Mesothelial cell of epicardium (in vitro differentiated cells): ENCODE measurements at places on chromosomes 4 and X. TPM values are rescaled to one million over a fixed set of nuclear protein-coding genes. Genes with fewer than 3 reads are reported as not detected.

DNA sequence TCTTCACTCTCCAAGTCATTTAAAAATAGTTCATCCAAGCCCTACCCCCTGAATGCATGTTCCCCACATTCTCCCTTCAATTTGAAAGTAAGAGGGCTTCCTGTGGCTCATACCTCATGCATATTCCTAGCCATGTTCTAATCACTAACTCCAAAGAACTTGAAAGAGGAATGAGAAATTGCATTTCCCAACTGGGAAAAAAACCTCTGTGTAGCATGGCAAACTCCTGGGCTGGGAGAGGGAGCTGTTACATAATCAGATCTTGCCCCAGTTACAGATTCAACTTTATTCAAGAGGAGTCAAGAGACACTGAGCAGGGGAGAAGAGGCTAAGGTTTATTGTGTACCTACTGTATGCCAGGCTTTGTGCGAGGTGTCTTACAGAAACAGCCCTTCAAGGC lies 90.2 kb downstream of the SLC2A9 start:
- no peak for DNase-seq

Gene GPR34
- total RNA-seq: not detected in 3 replicates

DNA sequence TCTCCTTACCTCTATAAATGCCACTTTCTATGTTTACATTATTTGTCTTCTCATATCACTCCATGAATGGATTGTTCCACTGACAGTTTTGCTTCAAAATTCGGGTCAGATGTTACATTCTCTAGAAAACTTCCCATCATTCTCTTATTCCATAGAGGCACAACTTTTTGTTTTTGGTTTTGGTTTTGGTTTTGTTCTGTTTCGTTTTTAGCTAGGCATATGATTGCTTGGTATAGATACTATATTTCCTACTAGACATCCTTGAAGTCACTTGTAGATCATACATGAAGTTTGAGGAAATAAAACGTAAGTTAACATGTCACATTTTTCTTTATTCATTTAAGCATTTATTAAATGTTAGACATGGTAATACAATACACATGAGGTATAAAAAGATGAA lies 961.0 kb downstream of the PCDH18 start:
- DNase-seq: no peak

DNA sequence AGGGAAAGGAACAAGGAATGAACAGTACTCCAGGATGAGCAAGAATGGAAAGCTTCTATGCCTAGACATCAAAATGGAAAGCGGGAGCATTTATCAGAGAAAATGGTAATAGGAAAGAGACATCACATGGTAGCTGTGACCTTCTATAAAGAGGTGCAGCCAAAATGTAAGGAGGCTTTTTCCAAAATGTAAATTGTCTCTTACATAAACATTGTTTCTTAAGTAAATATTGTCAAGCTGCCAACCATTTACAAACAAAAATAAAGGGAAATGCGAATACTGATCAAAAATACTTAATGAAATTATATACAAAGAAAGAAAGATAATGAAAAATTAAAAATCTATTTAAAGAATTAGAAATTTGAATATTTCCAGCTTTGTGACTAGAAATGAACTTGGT lies 55.0 kb upstream of the RASGEF1B start:
- no peak for DNase-seq

GRCh38 chr4:113548303-113548702 lies 213.2 kb downstream of the CAMK2D start:
- no peak for DNase-seq

- DNase-seq: no peak
Observed at GRCh38 chr4:104930298-104930697, 216.4 kb upstream of the TET2 start.

Gene APLN
- 0.29 to 0.54 TPM (median 0.33 TPM) in 3 replicates for total RNA-seq

- no peak for DNase-seq
Observed at GRCh38 chr4:122456231-122457116, at the start of gene IL2. IL2 (minus strand) TSS chr4:122456725; CDS start chr4:122456440, 285 bp downstream.

DNA sequence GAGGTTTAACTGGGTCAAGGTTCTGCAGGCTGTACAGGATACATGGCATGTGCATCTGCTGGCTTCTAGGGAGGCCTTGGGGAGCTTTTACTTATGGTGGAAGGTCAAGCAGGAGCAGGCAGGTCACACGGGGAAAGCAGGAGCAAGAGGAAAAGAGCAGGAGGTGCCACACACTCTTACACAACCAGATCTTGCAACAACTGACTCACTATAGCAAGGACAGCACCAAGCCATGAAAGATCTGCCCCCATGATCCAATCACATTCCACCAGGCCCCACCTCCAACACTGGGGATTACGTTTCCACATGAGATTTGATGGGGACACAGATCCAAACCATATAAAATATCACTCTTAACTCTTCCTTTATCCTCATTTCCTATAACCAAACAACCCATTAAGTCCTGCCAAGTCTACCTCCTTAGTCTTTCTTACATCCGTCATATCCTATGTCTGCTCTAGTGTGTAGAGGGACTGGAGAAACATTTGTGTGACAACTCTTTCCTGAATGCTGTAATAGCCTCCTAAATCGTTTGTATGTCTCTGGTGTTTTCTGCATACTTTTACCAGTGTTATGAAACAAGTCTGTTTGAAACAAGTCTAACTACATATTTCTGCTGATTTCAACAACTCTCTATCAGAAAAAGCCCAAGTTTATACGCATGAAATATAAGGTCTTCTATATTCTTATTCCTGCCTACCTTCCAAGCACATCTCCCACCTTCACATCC lies 8.3 kb upstream of the RAP2C start:
- DNase-seq: no peak

Gene KLB
- not detected in 3 replicates for total RNA-seq

Gene ODAPH
- total RNA-seq: 0.35 to 1.1 TPM (median 0.57 TPM) in 3 replicates

GRCh38 chr4:178470996-178471784 lies 1029.0 kb upstream of the AGA start:
- DNase-seq: no peak

- no peak for DNase-seq
Observed at GRCh38 chr4:70297576-70297975, 37.2 kb upstream of the CABS1 start.

- no peak for DNase-seq
Observed at GRCh38 chr4:36494747-36495146, 213.3 kb downstream of the DTHD1 start.

GRCh38 chr4:54924891-54925290 lies 200.5 kb downstream of the KDR start:
- DNase-seq: no peak

GRCh38 chrX:21944136-21944615 lies 3.7 kb downstream of the SMS start:
- DNase-seq: no peak

Gene SASH3
- not detected in 3 replicates for total RNA-seq

DNA sequence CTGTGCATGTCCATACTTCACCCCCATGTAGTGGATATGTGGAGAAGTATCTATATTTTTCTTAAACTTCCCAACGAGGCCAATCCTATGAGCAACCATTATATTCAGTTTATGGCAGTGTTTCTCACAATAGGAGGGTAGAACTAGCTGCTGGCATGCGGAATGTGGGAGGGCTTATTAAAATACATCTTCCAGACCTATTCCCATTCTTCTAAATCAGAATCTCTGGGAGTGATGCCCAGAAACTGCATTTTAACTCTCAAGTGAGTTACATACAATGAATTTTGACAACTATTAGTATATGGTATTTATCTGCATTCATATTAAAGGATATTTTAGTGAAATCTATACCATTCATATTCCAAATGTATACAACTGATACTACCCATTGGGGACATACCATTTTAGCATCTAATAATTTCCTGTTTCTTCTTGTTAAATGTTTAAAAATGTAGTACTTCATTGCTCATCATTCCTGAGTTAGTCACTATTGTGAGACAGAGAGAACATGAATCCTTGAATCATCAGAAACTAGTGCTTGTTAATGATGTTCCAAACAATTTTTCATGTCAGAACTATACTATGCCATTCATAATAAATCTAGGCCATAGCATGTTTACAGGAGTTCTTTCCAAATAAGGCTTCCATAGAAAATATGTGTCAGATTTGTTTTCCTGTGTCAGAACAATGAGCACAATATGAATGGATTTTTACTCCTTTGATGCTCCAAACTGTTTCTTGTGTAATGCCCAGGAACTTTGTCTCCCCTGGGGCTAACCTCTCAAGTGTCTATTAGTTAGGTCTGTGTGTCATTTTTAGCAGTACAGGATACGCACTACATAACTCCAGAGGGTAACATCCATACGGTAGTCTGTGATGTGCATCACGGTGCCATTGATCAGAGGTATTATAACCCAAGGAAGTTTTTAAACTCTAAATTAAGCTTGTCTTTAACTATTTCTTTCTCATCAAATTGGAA lies 198.8 kb upstream of the BMP3 start:
- DNase-seq: no peak

Gene LAP3
- total RNA-seq: 36.7 to 38.5 TPM (median 38.1 TPM) in 3 replicates

DNA sequence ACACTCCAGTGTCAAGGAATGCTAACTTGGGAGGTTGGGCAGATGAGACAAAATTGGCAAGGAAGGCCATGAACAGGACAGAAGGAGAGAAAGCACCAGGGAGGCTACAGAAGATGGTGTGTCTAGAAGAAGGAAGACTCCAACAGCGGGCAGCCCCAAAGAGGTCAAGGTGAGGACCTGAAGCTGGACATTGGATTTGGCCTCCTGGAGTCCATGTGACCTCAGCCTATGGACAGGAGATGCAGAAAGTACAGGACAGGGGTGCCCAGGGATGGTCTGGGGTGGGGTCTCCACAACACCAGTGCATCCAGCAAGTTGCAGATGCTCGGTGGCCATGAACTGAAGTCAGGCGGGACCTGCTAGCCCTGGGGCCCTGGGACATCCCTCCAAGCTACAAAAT lies 86.2 kb downstream of the JAKMIP1 start:
- DNase-seq: no peak

GRCh38 chr4:14059006-14059405 lies 431.5 kb upstream of the BOD1L1 start:
- no peak for DNase-seq

Gene NPY5R
- total RNA-seq: not detected in 3 replicates

DNA sequence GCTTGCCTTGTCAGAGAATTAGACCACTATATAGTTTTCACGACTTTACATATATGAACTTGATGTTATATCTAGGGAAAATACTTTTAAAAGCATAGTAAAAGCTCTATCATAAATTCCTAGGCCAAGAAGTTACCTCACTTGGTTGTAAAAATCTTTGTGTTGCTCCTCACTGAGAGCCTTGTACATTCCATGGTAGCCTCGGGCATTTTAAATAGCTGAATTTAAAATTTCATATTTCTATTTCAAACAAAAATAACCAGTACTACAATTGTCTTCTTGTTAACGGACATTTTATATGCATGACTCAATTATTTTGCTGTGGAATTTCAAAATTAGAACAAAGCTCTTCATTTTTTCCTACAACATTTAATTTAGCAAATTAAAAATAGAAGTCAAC lies 107.6 kb downstream of the MID1 start:
- no peak for DNase-seq

- no peak for DNase-seq
Observed at GRCh38 chr4:46266106-46266505, 123.8 kb downstream of the GABRA2 start.

DNA sequence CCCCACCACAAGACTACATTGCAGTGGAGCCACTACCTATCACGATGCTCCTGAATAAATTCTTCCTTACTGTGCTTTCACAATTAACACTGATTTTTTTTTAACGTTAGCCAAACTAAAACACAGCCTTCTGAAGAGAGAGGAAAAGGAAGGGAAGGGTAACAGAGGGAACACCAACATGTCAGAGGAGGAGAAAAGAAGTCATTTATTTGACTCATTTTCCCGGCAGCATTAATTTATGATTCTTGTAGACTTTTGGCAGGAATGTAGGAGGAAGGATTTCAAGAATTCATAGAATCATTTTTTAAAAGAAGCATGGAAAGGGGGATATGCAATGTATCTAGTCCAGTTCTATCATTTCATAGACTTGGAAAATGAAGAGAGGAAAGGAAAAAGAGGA lies 74.3 kb upstream of the IQCM start:
- DNase-seq: no peak

Gene IL3RA
- total RNA-seq: 0.16 to 0.20 TPM in 2 of 3 replicates, not detected in the other

Gene HSD17B13
- total RNA-seq: 0.16 to 0.20 TPM (median 0.18 TPM) in 3 replicates

GRCh38 chr4:8185930-8186329 lies 13.2 kb upstream of the SH3TC1 start:
- no peak for DNase-seq

Gene SNCA
- total RNA-seq: 14.8 to 18.3 TPM (median 15.7 TPM) in 3 replicates

GRCh38 chr4:96887857-96888256 lies 1048.0 kb downstream of the PDHA2 start:
- no peak for DNase-seq

GRCh38 chr4:151462554-151462953 lies 53.6 kb downstream of the FHIP1A start:
- DNase-seq: no peak

DNA sequence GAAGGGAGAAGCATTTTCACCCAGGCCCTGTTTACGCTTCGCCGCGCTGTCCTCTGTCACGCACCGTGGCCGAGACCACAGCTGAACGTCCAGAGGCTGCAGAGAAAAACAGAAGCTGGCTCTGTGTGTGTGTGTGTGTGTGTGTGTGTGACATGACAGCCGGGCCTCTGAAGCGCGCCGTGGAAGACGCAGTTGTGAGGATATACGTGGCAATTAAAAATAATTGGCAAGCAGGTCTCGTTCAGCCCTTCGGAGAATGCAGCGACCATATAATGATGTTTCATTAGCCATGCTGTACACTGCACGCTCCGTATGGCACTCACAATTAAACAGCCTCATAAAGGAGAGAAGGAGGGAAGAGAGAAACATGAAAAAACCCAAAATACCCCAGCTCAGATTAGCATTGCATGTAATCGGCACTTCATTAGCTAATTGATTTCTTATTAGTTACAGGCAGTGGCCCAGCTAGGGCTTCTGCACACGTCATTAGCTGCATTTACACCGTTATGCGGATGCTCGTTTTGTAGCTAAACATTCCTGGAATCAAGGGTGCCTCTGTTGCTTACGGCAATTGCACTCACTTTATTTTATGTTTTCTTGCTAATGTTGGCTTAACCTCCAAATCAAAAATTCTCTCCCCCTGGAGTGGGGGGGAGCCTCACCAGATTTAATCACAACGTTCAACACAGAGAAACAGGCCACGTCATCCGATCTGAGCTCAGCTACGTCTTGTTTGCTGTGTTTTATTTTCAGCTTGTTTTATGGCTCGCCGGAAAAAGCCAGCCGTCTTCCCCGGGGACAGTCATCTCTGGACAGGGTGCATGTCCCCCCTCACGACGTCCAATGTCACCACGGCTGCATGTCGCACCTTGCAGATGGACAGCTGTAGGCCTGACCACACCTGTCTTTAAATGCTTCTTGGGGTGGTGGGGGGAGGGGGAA lies 74.6 kb upstream of the SHOX start:
- DNase-seq: no peak

Gene GLOD5
- not detected in 3 replicates for total RNA-seq

GRCh38 chrX:47815901-47816845 lies 20.5 kb upstream of the ZNF81 start:
- no peak for DNase-seq

- DNase-seq: no peak
Observed at GRCh38 chrX:75748431-75748830, 36.6 kb downstream of the MAGEE2 start.

GRCh38 chrX:134745636-134746409 lies 87.6 kb upstream of the PLAC1 start:
- DNase-seq: no peak

DNA sequence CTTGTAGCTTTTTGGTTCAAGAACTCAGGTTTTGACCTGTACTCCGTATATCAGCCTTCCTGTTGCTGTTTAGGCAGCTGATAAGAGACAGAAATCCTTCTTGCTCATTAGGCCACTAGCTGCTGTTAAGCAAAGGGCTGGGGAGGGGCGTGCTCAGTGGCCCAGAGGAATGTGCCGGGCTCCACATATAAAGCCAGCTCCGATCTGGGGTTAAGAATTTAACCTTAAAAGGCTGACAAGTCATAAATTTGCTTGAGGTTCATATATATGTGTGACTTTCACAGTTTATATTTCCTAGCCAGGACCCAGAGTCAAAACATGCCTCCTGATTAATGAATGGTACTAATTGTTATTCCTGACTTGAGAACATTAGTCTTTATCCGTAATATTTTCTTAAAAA lies 15.3 kb downstream of the GPC3 start:
- DNase-seq: no peak
